ENCODE measurements at places on chromosomes 4 and X.
A peak's percentile ranks its signal among the peaks of the same experiment; 100 is the strongest.

DNA sequence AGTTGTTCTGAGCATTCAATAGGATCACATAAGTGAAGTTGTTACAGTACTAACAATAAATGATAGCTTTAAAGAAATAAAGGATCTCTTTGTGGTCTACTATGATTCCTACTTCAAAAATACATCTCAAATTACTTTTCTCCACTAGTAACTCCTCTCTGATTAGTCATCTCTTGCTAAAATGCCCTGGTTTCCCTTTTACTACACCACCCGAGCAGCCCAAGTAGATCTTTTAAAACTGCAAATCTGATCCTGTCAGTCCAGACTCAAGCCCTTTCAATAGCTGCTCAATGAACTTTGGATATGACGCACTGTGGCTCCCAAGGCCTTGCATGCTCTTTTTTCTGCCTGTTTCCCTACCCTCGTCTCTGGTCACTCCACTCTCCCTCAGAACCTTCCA lies 97.5 kb downstream of the MAOA start:
- no peak for DNase-seq

DNA sequence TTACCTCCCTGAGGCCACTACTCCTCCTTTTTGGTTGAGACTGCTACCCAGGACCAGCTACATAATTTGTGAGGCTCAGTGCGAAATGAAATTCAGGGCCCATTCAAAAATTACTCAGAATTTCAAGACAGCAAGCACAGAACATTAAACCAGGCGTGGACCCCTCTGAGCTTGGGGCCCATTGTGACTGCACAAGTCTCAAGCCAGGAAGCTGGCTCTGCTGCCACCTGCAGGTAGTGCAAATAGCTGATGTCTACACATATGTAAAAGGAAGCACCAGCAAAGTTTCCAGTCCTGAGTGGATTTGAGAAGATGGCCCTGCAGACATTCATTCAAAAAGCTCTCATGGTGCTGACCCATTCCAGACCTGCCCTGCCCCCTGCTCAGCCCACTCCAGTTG lies 213.4 kb upstream of the LNX1 start:
- peak; percentile 6 for DNase-seq

GRCh38 chr4:139315221-139315675 lies 13.0 kb upstream of the NDUFC1 start:
- no peak for DNase-seq

DNA sequence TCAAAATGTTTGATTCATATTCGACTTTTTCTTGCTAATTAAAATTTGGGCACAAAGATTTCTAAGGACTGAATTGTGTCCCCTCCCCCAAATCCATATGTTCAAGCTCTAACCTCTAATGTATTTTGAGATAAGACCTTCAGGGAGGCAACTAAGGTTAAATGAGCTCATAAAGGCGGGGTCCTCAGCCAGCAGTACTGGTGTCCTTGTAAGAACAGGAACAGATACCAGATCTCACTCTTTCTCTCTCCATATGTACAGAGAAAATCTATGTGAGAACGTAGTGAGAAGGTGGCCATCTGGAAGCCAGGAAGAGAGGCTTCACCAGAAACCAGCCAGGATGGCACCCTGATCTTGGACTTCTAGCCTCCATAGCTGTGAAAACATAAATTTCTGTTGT lies 116.9 kb downstream of the VEGFC start:
- DNase-seq: no peak

DNA sequence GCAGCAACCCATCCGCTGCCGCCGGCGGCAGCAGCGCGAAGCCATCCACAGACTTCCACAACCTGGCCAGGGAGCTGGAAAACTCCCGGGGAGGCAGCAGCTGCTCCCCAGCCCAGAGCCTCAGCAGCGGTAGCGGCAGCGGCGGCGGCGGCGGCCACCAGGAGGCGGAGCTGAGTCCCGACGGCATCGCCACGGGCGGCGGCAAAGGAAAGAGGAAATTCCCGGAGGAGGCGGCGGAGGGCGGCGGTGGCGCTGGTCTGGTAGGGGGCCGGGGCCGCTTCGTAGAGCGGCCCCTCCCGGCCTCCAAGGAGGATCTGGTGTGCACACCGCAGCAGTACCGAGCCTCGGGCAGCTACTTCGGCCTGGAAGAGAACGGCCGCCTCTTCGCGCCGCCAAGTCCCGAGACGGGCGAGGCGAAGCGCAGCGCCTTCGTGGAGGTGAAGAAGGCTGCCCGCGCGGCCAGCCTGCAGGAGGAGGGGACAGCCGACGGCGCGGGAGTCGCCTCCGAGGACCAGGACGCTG lies 4.9 kb downstream of the PRDM8 start:
- DNase-seq: peak; percentile 76

GRCh38 chrX:80876877-80877276 lies 67.2 kb upstream of the BRWD3 start:
- no peak for DNase-seq

GRCh38 chrX:124518885-124519284 lies 172.5 kb downstream of the SH2D1A start:
- no peak for DNase-seq

GRCh38 chr4:40515037-40515397 lies 114.6 kb downstream of the RBM47 start:
- no peak for DNase-seq

GRCh38 chrX:136203438-136203837 lies 47.8 kb downstream of the MAP7D3 start:
- no peak for DNase-seq

DNA sequence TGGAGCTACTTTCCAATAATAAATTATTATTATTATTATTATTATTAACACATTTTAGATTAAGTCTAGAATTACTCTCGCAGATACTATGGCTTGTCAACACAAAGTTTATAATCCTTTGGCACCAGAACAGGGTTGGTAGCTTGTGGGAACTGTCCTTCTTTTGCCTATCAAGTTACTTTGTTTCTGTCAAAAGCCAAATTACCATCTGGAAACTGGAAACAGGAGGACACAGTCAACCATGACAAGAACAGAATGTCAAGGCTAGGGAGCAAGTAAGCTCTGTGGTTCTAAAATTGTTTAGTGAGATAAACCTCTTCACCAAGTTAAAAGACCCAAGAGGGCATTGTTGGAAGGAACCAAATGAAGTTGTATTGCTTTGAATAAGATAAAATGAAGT lies 42.5 kb downstream of the DGKK start:
- DNase-seq: no peak

- no peak for DNase-seq
Measured at GRCh38 chrX:152061083-152061482, 77.3 kb downstream of the MAGEA10 start.

DNA sequence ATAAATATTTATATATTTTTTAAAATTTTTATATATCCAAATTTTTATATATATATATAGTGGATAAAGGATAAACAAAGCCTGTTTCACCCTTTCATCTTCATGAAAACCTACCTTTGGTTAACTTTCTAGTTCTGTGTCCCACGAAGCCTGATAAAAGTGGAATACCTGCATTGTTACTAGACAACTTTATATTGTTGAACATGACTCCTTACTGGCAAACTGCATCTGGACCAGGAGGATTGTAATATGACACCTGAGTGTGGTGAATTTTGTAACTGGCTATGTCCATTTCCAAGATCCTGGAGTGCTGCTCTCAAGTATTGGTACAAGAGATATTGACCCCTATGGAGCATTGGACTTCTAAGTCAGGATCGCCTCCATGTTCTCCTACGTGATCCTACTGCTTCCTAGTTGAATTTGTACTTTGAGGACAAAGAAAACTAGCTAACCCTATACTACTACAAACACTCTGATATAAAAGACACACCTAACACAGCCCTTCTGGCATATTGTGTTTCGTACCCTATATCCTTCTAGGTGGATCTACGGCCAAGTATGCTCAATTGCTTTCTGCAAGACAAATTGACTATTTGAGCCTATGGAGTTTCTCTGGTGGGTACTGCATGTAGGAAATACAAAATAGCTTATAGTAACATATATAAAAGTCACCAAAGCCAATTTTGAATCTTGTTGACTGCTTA lies 61.3 kb upstream of the PRRG1 start:
- no peak for DNase-seq

- DNase-seq: no peak
Measured at GRCh38 chrX:56746996-56747395, 18.0 kb downstream of the NBDY start.

GRCh38 chr4:110663206-110663605 lies 40.3 kb upstream of the PITX2 start:
- no peak for DNase-seq

GRCh38 chr4:88939697-88940096 lies 117.3 kb downstream of the FAM13A start:
- DNase-seq: no peak

DNA sequence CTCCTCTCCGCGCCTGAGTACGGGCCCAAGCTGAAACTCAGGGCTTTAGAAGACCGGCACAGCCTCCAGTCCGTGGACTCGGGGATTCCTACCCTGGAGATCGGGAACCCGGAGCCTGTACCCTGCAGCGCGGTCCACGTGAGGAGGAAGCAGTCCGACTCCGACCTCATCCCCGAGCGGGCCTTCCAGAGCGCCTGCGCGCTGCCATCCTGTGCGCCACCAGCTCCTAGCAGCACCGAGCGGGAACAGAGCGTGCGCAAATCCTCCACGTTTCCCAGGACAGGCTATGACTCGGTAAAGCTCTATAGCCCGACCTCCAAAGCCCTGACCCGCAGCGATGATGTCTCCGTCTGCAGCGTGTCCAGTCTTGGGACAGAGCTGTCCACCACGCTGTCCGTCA lies 13.9 kb downstream of the TBC1D14 start:
- DNase-seq: no peak

GRCh38 chr4:33349376-33349775 lies 2629.2 kb downstream of the PCDH7 start:
- no peak for DNase-seq

DNA sequence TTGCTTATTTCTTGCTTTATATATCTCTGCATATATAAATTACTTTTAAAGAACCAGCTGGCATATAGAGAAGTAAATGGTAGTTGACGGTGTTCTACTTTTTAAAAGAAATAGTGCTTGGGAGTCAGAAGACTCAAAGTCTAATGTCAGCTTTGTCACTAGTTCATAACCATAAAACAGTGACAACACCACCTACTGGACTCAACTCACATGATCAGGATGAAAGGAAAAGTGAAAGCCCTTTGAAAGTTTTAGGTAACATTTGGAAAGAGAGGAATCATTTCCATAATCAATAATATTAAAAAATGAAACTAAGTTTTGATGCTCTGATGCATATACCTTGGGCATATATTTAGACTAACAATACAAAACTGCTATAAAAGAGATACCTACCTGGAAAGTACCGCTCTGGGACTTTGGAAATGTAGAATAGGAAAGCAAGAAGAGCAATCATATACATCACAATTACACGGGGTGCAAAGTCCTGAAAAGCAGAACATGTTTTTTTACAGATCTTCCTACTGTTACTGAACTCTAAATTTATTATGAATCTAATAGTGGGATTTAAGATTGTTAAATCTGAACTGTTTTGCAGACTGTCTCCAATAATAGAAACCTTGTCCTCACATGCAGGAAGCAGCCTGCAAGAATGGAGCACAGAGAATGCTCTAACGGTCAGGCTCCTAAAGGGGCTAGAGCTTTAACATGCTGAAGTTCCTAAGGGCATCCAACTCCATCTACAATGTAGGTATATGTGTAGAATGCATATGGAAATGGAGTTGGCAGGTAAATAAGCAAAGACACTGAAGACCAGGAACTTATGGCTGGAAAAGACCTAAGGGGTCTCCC lies 15.6 kb downstream of the PAQR3 start:
- DNase-seq: no peak

GRCh38 chr4:75705198-75705977 lies 19.0 kb upstream of the USO1 start:
- no peak for DNase-seq
